ENCODE measurements at places on chromosomes 1 and 21.

GRCh38 chr1:86155807-86156565, 586 bp downstream of the COL24A1 start:
- no peak for DNase-seq

GRCh38 chr1:66327588-66327987, 206.4 kb upstream of the SGIP1 start:
- no peak for DNase-seq

GRCh38 chr1:54614563-54614962, 8.8 kb downstream of the FAM151A start:
- DNase-seq, result no peak

DNA sequence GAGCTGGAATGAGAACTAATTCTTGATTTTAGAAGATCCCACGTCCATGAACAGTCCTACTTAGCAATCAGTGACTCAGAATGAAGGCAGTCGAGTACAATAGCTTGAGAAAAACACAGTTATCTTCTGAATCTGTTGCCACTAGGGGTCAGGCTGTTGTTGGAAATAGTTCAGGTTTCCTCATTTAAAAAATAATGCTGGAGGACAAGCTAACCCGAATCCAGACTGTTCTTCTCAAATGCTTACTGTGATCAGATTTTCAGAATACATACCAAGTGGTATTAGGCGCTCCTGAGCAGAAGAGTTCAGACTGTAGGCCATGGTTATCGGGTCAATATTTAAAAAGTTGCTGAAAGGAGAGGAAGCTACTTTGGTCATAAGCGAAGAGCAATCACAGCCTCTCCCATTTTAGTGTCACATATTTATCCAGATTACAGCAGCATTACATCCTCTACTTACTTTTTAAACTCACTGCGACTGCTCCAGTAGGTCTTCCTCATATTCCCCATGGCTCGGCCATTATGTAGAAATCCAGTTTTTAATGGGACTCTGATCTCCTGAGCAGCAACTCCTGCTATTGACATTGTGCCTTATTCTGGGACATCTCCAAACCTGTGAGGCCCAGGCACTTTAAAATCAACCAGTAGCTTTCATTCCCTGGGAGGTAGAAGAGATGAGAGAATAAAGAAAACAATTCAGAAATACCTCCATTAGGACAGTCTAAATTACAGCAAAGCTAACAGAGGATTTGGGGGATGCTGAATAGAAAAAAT, 10.9 kb downstream of the ERRFI1 start:
- DNase-seq, result peak; percentile 81

DNA sequence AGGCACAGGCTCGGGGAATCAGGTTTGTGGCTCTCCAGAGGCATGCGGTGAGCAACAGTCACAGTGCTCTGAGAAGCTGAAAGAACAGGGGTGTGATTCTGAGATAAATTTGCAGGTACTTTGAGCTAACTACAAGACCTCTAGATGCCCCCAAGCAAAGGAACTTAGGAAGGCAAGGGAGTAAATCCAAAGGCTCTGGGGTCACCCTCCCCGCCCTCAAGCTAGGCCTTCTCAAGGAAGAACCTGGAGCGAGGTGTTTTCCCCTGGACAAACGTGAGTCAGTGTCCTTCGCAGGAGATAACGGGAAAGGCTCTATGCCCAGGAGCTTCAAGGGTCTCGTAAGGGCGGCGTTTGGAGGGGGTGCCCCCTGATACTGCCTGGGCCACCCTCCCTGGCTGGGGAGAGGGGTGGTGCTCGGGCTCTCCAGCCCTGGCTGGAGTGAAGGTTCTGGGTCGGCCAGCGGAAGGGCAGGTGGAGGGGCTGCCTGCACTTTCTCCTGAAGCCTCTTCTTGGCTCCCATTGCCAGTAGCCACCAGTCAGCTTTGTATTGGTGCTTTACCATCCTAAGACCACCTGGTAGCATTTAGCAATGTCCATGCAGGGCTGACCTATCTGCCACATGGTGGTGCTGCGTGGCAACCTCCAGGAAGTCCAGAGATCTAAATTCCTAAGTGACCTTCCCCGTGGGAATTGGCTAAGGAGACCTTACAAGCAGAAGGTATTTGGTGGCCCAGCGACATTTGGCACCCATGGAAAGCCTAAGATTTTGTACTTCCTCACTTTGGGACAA, 44.0 kb downstream of the GPR161 start:
- DNase-seq, result no peak

DNA sequence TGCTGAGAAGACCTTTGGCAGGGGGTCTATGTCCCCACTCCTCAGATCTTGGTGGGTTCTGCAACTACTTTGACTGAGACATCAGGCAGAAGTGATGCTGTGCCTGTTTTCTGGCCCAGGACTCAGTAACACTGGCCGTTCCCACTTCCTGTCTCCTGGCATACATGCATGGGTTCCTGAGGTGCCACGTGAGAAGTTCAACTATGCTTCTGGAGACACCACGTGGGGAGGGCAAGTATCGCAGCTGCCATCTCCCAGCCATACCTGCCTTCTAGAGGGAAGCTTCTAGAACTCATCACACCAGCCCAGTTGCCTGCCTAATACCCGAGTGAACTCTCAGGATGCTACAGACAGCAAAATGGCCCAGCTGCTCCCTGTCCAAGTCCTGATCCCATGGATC, 65.8 kb downstream of the TRABD2B start:
- no peak for DNase-seq

DNA sequence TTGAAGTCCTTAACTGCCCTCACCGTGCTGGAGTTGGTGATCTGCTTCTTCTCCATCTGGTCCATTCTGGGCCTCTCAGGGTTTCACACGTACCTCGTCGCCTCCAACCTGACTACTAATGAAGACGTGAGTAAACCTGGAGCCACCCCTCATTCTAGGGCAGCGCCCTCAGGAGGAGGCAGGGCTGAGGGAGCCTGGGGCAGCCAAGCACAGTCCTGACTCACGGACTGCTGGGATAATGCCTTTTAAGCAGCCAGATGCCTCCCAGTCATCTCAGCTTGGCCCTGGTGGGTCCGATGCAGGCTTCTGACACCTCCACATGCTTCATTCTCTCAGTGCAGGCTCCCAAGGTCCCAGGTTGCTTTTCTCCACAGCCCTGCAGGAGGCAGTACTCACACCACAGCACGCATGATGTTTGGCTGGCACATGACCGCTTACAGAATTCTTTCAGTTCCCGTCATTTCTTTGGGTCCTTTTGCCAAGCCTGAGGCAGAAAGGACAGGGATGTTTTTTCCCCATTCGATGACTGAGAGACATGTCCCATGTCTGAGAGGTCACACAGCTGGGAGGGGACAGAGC, 11.8 kb upstream of the SFN start:
- DNase-seq, result no peak

- DNase-seq, result no peak
Measured at GRCh38 chr1:218383681-218384080, 38.5 kb downstream of the TGFB2 start.

- DNase-seq, result no peak
Measured at GRCh38 chr1:23424293-23425192, at the start of gene TCEA3. Gene TCEA3 (minus strand): TSS chr1:23424748. CDS start chr1:23424633, 115 bp downstream.

- no peak for DNase-seq
Measured at GRCh38 chr1:229117664-229118300, 153.1 kb upstream of the RAB4A start.

DNA sequence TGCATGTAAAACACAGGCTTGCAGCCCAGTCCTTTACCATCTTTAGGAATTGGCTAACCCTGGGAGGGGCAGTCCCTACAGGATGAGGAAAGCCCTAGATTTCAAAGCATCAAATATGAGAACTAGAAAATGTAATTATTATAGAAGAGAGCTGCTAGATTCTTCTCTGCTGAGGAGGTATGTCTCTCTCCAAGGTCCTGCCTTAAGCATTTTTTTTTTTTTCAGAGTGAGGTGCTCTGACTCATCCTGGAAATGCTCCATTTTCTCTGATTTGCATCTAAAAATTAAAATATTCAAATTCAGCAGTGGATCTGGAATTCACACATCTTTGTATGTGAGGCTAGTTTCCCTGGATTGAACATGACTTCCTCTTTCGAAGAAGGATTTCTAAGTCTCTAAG, 149.8 kb downstream of the ZNF648 start:
- DNase-seq, result no peak

DNA sequence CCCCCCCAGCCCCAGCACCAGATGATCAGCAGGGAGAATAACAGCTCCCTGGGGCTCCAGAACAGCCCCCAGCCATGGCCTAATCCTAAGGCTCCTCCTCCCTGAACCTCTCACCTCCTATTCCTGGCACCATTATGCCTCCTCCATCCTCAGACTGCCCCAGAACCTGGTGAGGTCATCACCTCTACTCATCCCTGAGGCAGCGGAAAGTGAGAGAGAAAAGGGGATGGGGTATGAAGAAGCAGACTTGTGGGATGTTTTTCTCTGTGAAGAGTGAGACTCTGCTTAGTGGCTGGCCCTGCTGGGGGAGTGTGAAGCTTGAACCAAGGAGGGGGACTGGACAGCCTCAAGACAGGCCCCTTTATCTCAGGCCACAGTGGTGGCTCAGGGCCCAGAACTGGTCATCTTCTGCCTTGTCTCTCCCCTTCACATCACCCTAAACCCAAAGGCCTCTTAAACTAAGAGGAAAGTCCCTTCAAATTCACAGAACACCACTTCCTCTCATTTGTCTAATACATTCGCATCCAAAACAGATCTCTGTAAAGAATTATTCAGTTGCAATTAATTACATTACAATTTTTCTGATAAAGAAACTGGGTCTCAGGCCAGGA, 2.2 kb upstream of the PPM1J start:
- DNase-seq, result no peak
